ENCODE measurements at places on chromosomes 6 and 20.

GRCh38 chr20:55583036-55583435 is 422.3 kb downstream of the CBLN4 start:
- DNase-seq = no peak

- DNase-seq = no peak
These were observed 510.7 kb upstream of the SULF2 start for GRCh38 chr20:48295966-48296421.

DNA sequence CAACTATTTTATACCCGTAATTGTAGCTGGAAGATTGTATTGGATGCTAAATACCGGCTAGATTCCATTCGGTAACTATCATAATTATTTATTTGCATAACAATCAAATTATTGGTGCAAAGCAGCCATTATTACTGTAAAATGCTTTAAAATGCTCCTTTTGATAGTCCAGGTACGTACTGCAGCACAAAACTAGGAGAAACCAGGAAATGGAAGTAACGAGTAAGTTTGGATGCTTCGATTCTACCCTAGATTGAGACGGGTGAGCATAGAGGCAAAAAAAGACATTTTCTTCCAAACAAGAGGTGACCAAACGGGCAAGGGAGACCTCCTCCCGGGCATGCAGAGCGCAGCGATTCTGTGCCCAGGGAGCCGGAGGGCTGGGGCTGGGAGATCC is 469 bp upstream of the XRN2 start:
- no peak for DNase-seq

DNA sequence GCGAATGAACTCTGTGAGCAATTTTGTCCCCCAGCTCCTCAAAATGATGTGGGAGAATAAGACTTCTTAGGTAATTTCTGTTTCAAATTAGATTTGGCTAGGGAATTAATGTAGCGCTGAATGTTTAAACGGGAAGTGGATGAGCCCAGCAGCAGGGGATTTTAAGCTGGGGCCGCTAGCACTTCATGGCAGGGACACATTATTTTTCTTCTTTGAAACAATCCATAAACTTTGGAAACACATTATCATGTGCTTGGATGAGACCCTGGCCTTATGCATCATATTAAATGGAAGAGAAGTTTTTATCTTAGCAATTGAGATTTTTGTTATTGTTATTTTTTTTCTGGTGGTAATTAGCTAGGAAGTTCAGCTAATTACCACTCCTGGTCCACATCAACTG is 74.2 kb upstream of the FUCA2 start:
- no peak for DNase-seq

- DNase-seq = no peak
These were observed 167.4 kb upstream of the OLIG3 start for GRCh38 chr6:137661601-137662000.

GRCh38 chr6:121830736-121831135 is 395.3 kb downstream of the GJA1 start:
- no peak for DNase-seq

DNA sequence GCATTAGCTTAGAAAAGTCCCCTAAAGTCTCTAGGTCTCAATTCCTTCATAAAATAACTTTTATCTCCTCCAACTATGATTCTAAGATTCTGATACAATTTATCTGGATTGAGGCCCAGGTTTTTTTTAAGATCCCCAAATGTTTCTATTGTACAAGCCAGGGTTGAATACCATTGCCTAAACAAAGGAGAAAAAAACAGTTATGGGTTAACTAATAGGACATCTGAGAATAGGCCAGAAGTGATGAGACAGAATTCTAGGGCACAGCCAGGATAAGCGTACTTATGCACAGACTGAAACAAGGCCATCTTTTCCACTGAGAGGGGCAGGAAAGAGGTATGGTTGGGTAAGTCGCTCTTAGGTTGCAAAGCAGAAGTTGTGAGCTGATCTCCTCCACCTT is 26.4 kb downstream of the EPB41L2 start:
- no peak for DNase-seq

DNA sequence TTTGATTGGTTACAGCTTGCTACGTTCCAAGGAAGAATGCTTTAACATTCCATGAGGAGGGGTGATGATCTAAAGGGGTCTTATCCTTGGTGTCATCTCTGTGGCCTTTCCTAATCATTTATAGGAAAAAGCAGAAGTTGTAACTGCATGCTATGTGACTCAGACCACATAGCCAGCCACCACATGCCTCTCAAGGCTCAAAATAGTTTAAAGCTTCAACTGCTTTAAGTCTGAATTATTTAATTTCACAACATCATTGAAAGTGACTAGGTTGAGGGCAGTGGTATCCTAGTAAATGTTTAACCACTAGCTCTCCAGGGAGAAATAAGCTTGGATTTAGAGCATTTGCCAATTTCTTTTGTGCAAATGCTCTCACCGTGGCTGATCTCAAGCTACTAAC is 29.7 kb downstream of the MC3R start:
- DNase-seq = no peak

GRCh38 chr6:22653980-22654610 is 84.7 kb downstream of the HDGFL1 start:
- DNase-seq = no peak

Measured in stimulated activated CD8-positive, alpha-beta memory T cell treated with anti-CD3 and anti-CD28 coated beads, Interleukin-7, amount 100 ng/mL, for 48 hours (primary cell).